Activated T-helper 2 cell treated with anti-CD3 and anti-CD28 coated beads, Interferon-gamma antibody, Interleukin-2, Interleukin-4, amounts not matched to agents 10 μg/mL and 5 μg/mL and 100 μg/mL, durations not matched to agents 14 hours and 24 hours and 36 hours (primary cell): ENCODE measurements at places on chromosomes 3 and 15. TPM values are rescaled to one million over a fixed set of nuclear protein-coding genes. Genes with fewer than 3 reads are reported as not detected.

Gene DNAH12
- 0.11 TPM in 1 of 2 replicates, not detected in the other for total RNA-seq

Gene GPR62
- not detected in 2 replicates for total RNA-seq

Gene KLHL25
- total RNA-seq = 8.5 and 9.0 TPM in 2 replicates

Gene LRRC31
- total RNA-seq = 0.07 TPM in 1 of 2 replicates, not detected in the other

Gene COL6A5
- total RNA-seq = not detected in 2 replicates

Gene UBAP1L
- 6.0 and 6.3 TPM in 2 replicates for total RNA-seq

Gene TM2D3
- total RNA-seq = 40.4 and 42.6 TPM in 2 replicates

Gene EFCAB12
- 0.25 and 0.48 TPM in 2 replicates for total RNA-seq

Gene CYP8B1
- total RNA-seq = not detected in 2 replicates

Gene GUCA1C
- total RNA-seq = not detected in 2 replicates
